Jurkat, Clone E6-1 (cell line): ENCODE measurements at places on chromosomes 11 and 22.

GRCh38 chr11:18466402-18466801, 10.7 kb downstream of the LDHAL6A start:
- no peak for DNase-seq

DNA sequence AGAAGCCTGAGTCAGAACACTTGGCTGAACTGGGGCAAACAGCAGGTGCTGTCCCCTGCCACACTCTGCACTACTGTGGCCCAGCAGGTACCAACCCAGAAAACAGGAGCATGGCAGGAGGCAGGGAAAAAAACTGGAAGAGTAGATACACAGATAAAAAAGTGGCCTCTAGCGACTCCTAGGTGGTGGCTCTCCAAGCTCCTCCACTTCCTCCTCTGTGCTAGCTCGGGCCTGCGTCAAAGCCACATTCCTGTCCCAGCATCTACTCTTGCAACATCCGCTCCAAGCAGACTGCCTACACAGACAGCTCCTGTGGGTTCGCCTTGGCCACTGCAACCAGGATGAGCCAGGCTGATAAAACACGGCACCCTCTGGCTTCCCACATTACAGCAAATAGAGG, 6.9 kb downstream of the OR8B12 start:
- DNase-seq, result peak; percentile 73

DNA sequence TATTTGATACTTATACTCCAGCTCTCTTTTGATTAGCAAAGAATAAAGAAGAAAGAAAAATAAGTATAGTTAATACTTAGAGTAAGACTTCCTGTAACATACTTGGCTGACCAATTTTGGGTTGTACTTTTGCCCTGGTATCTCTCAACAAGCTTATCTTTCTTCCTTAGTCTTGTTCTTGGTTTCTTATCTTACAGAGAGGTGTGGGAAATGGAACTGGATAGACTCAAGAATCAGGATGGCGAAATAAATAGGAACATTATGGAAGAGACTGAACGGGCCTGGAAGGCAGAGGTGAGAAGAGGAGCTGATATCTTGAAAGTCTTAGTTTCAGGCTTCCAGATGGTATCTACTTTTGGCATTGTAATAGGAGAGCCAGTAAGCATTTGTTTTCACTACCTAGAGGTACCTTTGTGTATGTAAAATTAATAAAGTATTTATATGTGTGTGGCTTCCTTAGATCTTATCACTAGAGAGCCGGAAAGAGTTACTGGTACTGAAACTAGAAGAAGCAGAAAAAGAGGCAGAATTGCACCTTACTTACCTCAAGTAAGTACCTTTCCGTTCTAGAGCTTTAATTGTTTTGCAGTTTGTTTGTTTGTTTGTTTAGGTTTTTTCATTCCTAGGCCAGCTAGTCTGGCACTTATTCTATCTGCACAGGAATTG, 11.3 kb upstream of the BACE1-AS start:
- no peak for DNase-seq

DNA sequence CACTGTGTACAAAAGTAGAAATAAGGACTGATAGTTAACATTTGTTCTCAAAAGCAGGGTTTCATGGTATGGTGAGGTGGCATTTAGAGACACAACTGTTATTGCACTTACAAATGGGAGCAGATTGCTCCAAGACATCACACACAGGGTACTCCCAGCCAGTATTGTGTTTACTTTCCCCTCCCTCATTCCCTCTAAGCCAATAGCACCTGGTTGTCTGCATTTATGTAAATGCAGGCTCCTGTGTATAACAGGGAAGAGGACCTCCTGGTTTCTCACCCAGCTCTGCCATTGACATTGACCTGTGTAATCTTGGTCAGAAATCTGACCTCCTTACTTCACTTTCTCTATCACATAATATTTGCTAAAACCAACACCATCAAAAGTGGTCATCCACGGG, 154.4 kb downstream of the NAV2 start:
- no peak for DNase-seq

GRCh38 chr11:860234-861104, 17.8 kb downstream of the TSPAN4 start:
- DNase-seq, result no peak

GRCh38 chr11:86440305-86440716, 65.6 kb downstream of the CCDC81 start:
- no peak for DNase-seq

DNA sequence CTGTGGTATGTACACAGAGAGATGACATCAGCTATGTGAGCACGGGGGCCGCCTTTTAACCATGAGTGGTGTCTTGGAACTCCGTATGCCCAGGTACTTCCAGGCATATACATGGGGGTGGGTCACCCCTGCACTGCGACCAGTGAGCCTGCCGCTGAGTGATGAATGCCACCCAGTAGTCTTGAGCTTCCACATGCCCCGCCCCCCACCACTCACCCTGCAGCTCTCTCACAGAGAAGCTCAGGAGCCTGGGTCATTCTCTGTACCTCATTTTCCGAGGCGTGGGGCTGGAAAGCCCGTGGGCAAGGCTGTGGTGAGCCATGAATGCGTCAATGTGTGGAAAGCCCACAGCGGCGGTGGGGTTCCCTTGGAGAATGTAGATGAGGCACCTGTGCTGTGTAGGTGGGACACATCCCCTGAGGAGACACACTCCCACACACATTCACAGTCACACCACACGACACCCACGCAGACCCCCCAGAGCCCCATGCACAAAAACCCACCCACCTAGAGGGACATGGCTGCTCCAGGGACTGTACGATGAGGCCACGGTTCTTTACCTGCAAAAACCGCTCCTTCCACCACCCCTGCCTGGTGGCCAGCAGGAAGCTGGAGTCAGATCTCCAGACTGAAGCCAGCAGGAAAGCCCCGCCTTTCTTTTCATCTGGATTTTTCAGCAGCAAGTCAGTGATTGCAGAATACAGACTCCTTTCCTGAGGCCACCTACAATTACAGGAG, 67.6 kb downstream of the PIWIL3 start:
- no peak for DNase-seq

- DNase-seq, result no peak
Observed at GRCh38 chr22:50299785-50300619, 7.4 kb downstream of the PLXNB2 start.

DNA sequence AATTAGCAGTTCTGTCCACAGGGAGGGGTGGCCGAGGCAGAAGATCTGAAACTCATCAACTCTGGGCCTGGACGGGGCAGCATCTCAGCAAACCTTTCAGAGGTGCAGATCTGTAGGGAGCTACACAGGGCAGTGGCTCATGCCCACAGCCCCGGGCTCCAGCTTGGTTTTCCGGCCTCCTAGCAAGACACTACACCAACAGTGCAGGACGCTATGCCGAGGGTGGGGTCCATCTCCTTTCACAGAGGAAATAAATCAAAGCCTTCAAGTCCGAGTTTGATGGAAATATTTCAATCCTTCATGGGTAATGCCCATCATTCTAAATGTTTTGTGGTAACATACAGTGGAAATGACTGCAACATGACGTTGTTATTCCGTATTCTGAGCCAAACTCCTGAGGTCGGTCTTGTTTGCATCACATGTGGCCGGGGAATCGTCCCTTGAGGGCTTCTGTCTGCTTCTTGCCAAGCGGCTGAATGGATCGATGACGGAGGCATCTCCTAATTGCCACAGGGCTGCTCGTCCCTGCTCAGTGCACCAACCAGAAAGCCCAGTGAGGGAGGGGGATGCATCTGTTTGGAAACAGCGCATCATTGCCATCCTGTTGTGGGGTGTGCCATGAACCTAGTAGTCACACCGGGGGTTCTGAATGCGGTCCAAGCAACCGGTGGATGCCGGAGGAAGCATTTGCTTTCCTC, 30.0 kb downstream of the LINC01488 start:
- no peak for DNase-seq

- DNase-seq, result no peak
Observed at GRCh38 chr11:60830478-60831142, 11.3 kb upstream of the CCDC86 start.

GRCh38 chr11:44633641-44634040, 68.2 kb downstream of the CD82 start:
- DNase-seq, result no peak

GRCh38 chr11:128179512-128179911, 407.8 kb downstream of the ETS1 start:
- no peak for DNase-seq

DNA sequence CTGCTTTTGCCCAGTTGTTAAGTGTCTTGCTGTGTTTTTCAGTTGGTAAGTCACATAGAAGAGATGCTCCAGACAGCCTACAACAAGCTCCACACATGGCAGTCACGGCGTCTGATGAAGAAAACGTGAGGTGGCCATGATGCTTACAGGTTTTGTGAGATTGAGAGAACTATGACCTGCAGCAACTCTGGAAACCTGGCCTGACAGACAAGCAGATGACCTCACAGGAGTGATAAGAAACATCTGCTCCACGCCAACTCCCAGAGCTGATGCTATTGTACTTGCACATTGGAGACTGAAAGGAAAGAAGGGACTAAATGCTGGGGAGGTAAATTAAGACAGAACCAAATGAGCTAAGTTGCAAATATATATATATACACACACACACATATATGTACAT, 28.6 kb upstream of the LDHA start:
- DNase-seq, result no peak

GRCh38 chr11:36270701-36271100, 18.5 kb downstream of the COMMD9 start:
- no peak for DNase-seq

DNA sequence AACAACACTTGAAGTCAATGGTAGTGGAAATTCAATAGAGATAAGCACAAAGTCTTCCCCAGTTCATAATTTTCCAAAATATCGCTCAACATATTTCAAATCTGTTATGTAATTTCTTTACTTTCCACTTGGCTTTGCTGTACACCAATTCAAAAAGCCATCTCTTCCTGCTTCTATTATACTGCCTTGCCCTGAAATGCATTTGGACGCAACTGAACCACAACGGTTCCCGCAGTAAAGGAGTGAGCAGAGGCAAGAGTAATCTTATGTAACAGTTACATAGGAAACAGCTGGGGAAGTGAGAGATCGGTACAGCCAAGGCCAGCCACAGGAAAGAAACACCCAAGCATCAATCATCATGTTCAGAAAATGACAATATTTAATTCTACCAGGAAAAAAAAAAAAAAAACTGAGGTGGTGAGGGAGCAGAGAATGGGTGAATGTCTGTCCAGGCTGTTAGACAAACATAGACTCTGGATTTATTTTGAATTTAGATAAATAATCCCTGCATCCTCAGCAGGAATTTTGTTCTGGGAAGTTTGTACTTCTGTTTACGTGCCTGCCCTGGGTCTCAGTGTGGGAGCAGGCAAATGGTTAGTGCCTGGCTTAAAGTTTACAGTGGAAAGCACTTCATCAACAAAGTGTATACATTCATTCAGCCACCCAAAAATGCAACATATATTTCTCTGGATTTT, 392.2 kb downstream of the ETS1 start:
- DNase-seq, result peak; percentile 92

GRCh38 chr11:122265981-122266380, 150.0 kb upstream of the BLID start:
- no peak for DNase-seq

GRCh38 chr11:124329787-124330478, 9.9 kb upstream of the OR8D2 start:
- no peak for DNase-seq

GRCh38 chr11:788953-789940, 643 bp downstream of the CEND1 start:
- DNase-seq, result no peak

DNA sequence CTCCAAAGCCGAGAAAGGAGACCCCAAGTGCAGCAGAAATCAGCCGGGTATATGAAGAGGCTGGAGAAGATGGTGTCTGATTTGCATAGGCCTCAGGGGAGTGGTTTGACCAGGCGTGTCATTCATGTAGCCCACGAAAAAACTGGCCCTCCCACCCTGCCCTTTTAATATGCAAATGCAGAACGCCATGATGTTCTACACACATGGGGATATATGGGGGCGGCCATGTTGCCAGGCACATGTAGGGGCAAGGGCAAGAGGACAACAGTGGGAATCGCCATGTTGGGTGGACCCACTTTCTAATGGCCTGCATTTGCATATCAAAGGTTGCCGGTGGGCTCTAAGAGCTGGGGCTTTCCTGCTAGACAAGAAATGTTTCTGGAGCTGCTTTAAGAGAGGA, 86.4 kb downstream of the ISX start:
- no peak for DNase-seq

DNA sequence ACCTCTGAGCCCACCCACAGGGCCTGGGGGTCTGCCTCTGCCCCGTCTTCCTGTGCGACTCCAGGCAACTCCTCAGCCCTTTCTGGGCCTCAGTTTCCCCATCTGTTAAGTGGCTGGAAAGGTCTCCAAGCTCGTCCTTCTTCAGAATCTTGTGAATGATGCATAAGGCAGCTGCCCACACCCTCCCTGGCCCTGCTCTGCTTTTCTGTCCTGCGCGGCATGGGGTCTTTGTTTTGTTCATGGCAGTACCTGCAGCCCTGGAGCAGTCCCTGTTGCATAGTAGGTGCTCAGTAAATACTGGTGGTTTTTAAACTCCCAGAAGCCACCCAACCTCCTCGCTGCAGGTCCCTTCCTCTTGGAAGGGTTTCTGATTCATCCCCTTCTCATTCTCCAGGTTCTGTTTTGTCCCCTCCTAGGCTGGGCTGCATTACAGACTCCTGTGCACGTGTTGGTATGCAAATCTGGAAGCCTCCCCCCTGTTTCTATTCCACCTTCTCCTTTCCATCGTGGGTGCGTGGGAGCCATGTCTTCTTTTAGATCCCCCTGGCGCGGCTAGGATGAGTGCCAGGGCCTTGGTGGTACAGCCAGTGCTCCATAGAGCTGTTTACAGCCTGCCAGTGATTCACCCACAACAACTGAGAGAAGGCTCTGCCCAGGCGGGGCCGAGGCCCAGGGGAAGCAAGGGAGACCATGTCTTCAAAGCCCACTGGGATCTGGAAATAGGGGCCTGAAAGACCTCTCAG, 19.3 kb upstream of the SYT7 start:
- no peak for DNase-seq

DNA sequence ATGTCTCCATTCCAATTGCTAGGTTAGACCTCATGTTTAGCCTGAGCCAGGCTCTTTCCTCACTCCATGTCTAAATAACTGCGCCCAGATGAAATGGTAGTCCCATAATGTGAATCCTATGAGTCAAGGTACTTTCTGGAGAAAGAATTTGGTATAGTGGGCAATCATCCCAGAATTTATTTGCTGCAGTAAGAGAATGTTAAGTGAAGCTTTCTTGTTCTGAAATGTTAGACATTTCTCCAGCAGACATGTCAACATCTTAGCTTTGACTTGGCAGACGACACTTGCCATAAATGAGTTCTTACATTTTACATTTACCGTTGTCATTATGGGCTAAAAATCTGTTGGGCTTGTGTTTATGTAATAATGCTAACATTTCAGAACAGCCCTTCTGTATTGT, 165.2 kb downstream of the PGR start:
- DNase-seq, result no peak
